HCT116 (cell line): ENCODE measurements at places on chromosomes 7 and 10. TPM values are rescaled to one million over a fixed set of nuclear protein-coding genes. Genes with fewer than 3 reads are reported as not detected.

DNA sequence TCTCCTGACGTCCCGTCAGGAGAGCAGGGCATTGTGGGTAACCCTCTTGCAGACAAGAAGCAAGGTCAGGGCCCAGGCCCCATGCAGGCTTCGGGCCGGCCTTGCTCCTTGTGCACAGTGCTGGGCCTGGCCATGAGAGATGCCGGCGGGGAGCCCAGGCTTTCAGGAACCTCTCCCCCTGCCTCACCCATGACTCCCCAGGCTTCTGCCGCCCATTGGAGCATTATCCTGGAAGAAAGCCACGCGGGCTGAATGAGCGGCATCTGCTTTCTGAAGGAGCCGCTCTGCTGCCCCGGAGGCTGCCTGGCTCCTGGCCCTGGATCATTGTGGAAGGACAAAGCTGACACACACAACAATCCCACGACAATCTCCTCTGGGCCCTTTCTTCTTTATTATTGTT lies 233.5 kb downstream of the TCF7L2 start:
- no peak overlapping the region for H3K4me3 ChIP-seq
- no peak overlapping the region for H3K27ac ChIP-seq
- H3K27me3 ChIP-seq = no peaks in the 10 kb centered on the region
- no peaks in the 10 kb centered on the region for H3K4me1 ChIP-seq
- H3K36me3 ChIP-seq = no peaks in the 10 kb centered on the region

GRCh38 chr7:38512291-38512690 lies 118.9 kb downstream of the AMPH start:
- H3K27me3 ChIP-seq = peaks cover 11% of the 10 kb centered on the region
- DNase-seq = no peak
- no peak overlapping the region for H3K4me3 ChIP-seq
- H3K36me3 ChIP-seq = no peaks in the 10 kb centered on the region
- no peak overlapping the region for H3K27ac ChIP-seq

GRCh38 chr10:21399392-21400035 lies 126.0 kb downstream of the SKIDA1 start:
- H3K36me3 ChIP-seq = no peaks in the 10 kb centered on the region
- H3K4me1 ChIP-seq = peaks cover 19% of the 10 kb centered on the region
- DNase-seq = no peak
- no peak overlapping the region for H3K27ac ChIP-seq

- no peak overlapping the region for H3K27ac ChIP-seq
- peak; percentile 49 for DNase-seq
- H3K36me3 ChIP-seq = no peaks in the 10 kb centered on the region
- no peak overlapping the region for H3K4me3 ChIP-seq
- H3K27me3 ChIP-seq = peaks cover 65% of the 10 kb centered on the region
Observed at GRCh38 chr10:122648599-122649428, 50.8 kb downstream of the C10orf120 start.

DNA sequence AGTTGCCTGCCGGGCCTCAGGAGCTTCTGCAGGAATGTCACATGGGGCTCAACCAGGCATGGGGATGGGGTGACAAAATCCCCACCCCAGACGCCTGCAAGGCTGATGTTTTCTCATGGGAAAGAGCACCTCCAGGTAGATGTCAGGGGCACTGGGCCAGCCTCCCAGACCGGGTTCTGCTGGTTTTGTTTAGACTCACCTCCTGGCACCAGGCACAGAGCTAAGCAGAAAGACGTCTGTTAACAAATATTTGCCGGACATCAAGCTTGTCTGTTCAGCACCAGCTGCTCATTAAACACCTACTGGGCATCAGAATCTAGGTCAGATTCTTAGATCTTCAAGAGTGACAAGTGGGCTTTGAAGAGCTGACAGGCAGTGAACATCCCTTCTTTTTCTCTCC lies 34.9 kb upstream of the TCERG1L start:
- H3K27me3 ChIP-seq = no peaks in the 10 kb centered on the region
- no peak for DNase-seq
- H3K36me3 ChIP-seq = no peaks in the 10 kb centered on the region
- H3K27ac ChIP-seq = no peak overlapping the region
- H3K4me3 ChIP-seq = no peak overlapping the region
- no peaks in the 10 kb centered on the region for H3K4me1 ChIP-seq

GRCh38 chr10:48216204-48216505 lies 58.3 kb downstream of the FRMPD2 start:
- DNase-seq = no peak
- H3K4me1 ChIP-seq = no peaks in the 10 kb centered on the region
- H3K27me3 ChIP-seq = peaks cover 4% of the 10 kb centered on the region
- H3K4me3 ChIP-seq = no peak overlapping the region
- H3K36me3 ChIP-seq = no peaks in the 10 kb centered on the region
- H3K27ac ChIP-seq = no peak overlapping the region

- H3K4me3 ChIP-seq = no peak overlapping the region
- DNase-seq = no peak
- H3K36me3 ChIP-seq = peaks cover 39% of the 10 kb centered on the region
- no peaks in the 10 kb centered on the region for H3K27me3 ChIP-seq
- peaks cover 27% of the 10 kb centered on the region for H3K4me1 ChIP-seq
- no peak overlapping the region for H3K27ac ChIP-seq
Observed at GRCh38 chr7:129457101-129457500, 22.9 kb downstream of the STRIP2 start.

- H3K4me3 ChIP-seq = no peak overlapping the region
- H3K4me1 ChIP-seq = no peaks in the 10 kb centered on the region
- no peak for DNase-seq
- no peaks in the 10 kb centered on the region for H3K27me3 ChIP-seq
- peaks cover 3% of the 10 kb centered on the region; the same call in 1 of the 2 replicates for H3K36me3 ChIP-seq
- H3K27ac ChIP-seq = no peak overlapping the region
Observed at GRCh38 chr10:43192884-43193283, 54.6 kb downstream of the CSGALNACT2 start.

The FFAR4 gene
- total RNA-seq = not detected

The NXPH1 gene
- 0.17 TPM for total RNA-seq
